Kidney epithelial cell (primary cell): ENCODE measurements at places on chromosomes 7 and 10.

DNA sequence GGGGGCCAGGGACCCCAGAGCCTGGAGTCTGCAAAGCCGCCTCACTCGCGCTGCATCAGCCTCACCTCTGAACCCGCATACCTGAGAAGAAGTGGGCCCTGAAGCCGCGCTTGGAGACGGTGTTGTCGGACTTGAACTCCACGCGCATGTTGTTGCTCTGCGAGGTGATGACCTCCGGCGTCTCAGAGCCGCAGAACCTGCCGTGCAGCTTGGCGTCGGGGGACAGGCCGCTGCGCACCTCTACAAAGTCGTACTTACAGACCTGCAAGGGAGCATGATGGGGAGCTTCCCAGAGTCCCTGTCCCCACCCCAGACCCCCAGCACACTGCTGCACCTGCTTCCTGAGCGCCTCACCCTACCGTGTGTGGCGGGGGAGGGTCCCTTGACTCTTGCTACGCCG is 25.7 kb upstream of the OPALIN start:
- no peak for DNase-seq

DNA sequence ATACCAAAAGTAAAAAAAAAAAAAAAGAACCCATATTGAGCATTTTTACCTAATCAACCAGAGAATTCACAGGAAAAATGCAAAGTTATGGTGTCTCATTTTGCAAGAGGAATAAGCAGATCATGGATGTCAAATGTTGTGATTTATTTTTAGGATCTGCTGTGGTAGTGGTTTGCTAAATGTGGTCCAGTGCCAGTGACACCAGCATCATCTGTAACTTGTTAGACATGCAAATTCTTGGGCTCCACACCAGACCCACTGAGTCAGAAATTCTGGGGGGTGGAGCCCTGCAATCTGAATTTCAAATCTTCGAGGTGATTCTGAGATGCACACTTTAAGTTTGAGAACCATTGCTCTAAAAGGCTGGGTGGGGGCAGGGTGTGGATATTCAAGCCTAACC is 30.1 kb upstream of the ZEB1 start:
- DNase-seq: no peak

GRCh38 chr10:50231515-50232260 is 19.6 kb downstream of the ASAH2 start:
- DNase-seq: no peak

DNA sequence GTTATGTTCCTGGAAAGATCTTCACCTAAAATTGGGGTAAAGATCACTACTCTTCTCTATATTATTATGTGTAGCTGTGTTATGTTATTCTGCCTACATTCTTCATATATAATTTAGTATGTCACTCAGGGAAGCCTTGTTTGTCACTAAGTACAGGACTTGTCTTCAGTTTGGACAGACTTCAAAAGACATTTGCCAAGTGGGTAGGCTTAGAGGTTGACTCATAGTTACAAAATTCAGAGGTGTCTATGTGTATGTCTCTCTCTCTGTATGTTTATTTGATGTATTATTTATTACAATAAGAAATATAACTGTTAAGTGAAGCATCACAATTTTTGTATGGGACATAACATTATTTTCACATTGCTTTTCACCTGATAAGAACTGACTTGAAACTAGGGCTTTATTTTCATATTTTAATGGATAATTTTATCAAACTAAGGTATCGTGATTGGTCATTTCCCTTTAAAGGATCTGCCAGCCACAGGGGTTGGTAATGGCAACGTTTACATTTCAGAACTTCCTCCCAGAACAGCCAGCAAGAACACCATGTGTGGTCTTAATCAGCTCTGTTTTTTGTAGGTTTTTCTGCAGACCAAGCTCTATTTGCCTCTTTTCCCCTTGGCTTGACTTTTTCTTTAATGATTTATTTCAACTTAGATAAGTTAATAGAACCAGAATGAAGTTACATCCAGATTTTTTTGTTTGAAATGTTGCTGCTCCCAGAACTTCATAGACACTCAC is 262.1 kb upstream of the CACNA2D1 start:
- DNase-seq: no peak

- no peak for DNase-seq
These were observed 6.9 kb downstream of the MYOF start for GRCh38 chr10:93475227-93475626.

DNA sequence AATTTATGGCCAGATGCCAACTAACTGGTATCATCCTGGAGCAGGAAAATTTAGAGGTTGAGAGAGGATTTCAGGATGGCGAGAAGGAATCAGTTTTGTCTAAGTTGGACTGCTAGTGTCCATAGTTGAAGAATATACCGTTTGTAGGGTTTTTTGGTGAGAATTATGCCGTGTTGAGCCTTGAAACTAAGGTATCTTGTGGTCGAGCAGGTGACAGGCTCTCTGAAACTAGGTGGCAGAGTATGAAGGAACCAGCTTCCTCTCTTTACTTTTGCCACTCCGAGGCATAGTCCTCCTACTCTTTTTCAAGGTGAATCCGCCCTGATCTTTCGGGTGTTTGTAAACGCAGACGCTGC is 9.7 kb downstream of the MDFIC start:
- no peak for DNase-seq
